ENCODE measurements at places on chromosomes 5 and 9. TPM values are rescaled to one million over a fixed set of nuclear protein-coding genes. Genes with fewer than 3 reads are reported as not detected.

PRLR gene
- total RNA-seq: 0.02 TPM

PCDHA9 gene
- total RNA-seq: not detected

DNA sequence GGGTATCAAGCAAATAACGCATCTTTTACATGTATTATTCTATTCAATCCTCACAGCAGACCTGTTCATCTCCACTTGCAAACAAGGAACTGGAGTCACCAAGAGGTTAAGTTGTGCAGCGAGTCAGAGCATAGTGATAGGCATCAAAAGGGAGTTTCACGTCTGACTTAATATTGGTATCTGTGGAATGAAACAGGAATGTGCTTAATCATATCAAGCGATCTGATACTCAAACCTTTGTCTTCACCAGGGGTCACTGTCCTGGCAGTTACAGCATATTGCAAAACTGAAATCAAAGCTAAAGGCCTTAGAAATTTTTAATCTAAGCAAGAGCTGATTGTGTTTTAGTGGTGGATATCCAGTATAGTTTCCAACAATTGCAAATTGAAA is 271.6 kb downstream of the PLK2 start:
- DNase-seq: no peak

- DNase-seq: no peak
These were observed at the start of gene ARHGEF37 for GRCh38 chr5:149581192-149581861. ARHGEF37 (plus strand) TSS chr5:149581498; CDS start chr5:149597770, 16,272 bp downstream.

- DNase-seq: no peak
These were observed 228.5 kb downstream of the PIK3R1 start for GRCh38 chr5:68444048-68444447.

DNA sequence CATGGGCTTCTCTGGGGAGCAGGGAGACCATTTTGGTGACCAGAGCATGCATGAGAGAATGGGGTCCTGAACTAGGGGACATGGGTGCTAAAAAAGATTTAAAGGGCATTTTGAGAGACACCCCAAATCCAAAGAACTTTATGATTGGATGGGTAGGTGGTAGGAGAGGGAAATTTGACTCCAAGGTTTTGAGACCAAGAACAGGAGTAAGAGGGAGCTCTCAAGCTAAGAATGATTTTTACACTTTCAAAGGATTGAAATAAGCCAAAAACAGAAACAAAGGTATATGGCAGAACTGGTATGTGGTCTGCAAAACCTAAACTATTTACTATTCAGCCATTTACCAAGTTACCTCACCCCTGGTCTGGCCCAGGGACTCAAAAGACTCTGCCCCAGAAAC is 318.2 kb upstream of the CLINT1 start:
- DNase-seq: no peak
